NCI-H2227 treated with DMSO at 0.1 percent for 48 hours (cell line): ENCODE measurements at places on chromosomes 6 and 20.

- no peak for DNase-seq
Measured at GRCh38 chr6:128478230-128479047, 42.0 kb downstream of the PTPRK start.

DNA sequence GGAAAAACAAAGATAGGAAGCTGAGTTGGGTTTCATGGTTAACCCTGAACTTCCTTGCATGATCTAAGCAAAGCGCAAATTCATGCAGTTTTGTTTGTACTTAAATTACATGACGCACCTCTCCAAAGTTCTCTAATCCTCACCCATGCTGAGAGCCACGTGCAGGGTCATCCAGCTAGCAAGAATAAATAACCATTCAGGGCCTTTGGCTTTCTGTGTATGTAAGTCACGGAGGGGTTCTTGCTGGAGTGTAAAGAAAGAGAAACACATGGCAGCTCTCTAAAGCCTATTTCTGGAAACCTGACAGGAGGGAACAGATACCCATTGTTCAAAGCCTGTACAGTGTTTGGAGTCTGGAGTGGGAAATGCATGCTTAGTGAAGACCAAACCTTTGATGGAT, 171.7 kb upstream of the CCN2 start:
- no peak for DNase-seq

- DNase-seq: no peak
Measured at GRCh38 chr20:20289331-20289730, 78.6 kb upstream of the INSM1 start.

DNA sequence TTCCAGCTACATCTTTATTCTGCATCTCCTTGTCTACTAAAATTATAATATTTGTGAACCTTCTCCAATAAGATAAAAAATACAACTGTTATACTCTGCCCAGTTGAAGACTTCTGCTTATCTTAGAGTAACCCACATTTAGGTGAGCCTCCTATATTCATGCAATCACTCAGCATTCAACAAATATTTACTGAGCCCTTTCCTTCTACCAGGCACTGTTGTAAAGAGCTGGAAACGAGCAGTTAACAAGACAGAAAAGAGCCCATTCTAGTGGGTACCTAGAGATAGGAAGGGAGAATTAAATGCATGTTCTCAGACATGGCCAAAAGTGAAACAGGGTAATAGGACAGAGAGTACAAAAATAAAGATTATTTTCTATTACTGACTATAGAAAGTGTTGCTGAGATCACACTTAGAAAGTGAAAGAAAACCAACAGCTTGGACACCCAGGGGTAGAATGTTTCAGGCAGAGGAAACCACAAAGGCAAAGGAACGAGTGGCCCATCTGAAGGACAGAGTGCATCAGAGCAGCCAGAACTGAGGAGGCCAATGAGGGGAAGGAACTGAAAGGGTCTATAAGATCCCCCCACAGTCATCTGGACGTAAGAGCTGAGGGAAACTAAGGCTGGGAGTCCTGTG, 50.8 kb upstream of the SMLR1 start:
- no peak for DNase-seq

GRCh38 chr20:3572151-3572550, 91.0 kb downstream of the GFRA4 start:
- no peak for DNase-seq

DNA sequence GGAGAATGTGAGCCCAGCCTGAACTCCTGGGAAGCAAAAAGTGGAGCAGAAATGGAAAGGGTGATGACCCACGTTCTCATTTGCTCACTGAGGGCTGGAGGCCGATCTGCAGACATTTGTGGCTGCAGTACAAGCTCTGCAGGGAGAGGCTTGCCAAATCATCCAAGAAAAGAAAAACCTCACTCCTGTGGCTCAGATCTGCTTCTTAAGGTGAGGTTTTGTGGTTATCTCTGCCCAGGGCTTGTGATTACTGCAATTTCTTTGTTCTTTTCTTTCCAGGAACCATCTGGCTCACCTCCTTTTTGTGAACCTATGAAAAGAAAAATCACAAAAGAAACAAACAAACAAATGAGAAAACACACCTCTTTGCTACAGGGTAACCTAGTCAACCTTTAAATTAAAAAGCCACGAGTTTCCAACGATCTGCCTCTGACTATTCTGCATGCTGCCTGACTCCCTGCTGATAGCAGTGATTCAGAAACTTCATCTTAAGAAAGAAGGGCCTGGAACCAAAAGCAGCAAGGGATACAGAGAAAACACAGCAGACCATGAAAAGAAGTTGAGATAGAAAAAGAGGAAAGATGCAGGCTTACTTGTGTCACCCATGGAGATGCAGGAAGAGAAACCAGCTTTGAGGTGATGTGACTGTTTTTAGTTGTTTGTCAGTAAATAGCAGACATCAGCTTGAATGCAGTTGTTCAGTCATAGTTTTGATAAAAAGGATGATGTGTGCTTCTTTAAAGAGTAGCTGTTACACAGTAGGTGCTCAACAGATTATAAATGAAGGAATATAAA, 165.1 kb downstream of the LMBRD1 start:
- peak; percentile 6 for DNase-seq

GRCh38 chr6:82959385-82959941, 106.2 kb downstream of the UBE3D start:
- DNase-seq: no peak

DNA sequence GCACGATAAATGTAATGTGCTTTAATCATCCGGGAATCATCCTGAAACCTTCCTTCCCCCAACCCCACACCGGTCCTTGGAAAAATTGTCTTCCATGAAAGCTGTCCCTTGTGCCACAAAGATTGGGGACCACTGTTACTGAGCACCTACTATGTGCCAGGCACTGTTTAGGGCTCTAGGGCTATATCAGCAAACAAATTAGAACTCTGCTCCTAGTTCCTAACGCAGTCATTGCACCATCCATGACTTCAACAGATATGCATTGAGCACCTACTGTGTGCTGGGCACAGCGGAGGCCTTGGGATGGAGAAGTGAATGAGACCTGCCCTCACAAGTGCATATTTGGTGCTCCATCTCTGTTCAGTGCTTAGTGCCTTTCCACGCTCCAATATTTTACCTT, 50.3 kb upstream of the BLCAP start:
- DNase-seq: no peak

- no peak for DNase-seq
Measured at GRCh38 chr6:151539506-151540268, 45.9 kb downstream of the CCDC170 start.

GRCh38 chr6:90765491-90765890, 178.6 kb upstream of the MAP3K7 start:
- DNase-seq: no peak

DNA sequence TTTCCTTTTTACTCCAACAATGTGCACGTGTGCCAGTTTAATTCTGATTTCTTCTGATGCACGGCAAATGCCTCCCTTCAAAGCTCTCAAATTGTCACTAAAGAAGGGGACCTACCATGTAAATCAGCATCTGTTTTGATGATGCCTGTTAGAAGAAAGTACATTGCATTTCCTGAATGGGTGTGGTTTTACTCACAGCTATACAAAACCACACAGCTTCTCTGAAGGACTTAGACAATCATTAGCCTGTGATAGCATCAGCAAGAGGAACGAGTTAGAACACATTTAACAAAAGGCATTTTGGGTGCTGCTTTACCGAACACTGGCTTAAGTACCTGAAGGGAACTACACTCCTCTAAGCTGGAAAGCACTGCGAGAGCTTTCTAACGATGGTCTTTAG, 109.4 kb downstream of the ATXN1 start:
- no peak for DNase-seq

DNA sequence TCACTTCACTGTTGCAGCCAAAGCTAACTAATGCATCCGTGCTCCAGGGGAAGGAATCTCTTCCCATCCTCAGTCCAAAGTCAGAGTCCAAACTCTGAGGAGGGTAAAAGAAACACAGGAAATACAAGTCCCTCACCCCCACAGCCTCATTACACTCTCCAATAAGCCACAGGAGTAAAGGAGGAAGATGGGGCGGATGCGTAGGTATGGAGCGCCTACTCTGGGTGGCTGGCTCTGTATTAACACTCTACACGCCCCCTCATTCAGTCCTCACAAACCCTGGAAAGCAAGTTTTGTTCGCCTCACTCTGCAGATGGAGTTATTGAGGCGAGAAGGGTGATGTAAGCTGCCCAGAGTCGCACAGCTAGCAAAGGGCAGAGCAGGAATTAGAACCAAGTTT, 242.9 kb downstream of the NRN1 start:
- no peak for DNase-seq
